Fibroblast of skin of left biceps (primary cell): ENCODE measurements at places on chromosomes 2 and 18.

- DNase-seq, result no peak
Measured at GRCh38 chr18:13614641-13615288, 111.6 kb downstream of the FAM210A start.

GRCh38 chr2:101111917-101112771 lies 39.0 kb downstream of the TBC1D8 start:
- no peak for DNase-seq

DNA sequence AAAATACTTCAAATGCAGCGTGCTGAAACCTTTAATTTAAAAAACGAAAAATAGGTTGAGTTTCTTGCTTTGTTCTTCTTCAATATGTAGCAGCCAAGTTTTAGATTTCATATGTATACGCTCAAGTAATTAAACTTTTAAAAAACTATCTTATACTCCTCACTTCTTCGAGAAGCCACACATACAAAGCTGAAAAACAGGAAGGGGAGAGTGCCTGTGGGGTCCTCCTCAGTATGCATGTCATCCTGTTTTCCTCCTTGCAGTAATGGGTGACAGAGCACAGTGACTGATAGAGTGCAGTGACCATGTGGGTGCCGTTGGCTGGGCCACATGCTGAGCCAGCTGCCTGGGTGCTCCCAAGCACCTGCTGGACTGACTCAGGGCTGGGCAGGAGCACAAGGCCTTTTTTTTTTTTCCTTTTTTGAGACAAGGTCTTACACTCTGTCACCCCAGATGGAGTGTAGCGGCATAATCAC lies 33.3 kb downstream of the UXS1 start:
- no peak for DNase-seq

- DNase-seq, result no peak
Measured at GRCh38 chr2:219155054-219155644, 5.5 kb downstream of the NHEJ1 start.

DNA sequence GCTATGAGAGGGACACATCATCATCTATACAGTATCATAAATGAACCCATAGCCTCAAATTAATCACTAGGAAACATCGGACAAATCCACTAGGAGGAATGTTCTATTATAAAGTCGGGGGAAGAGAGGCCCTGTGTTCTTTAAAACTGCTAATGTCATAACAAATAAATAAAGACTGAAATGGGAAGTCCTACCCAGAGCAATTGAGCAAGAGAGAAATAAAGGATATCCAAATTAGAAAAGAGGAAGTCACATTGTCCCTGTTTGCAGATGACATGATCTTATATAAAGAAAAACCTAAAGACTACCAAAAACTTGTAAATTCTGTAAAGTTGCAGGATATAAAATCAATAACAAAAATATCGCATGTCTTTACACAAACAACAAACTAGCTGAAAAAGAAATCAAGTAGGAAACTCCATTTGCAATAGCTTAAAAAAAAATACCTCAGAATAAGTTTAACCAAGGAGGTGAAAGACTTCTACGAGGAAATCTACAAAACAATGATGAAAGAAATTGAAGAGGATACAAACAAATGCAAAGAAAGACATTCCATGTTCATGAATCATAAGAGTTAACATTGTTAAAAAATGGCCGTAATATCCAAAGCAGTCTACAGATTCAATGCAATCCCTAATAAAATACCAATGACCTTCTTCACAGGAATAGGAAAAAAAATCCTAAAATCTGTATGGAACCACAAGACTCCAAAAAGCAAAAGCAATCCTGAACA lies 30.6 kb downstream of the RTN4 start:
- no peak for DNase-seq

DNA sequence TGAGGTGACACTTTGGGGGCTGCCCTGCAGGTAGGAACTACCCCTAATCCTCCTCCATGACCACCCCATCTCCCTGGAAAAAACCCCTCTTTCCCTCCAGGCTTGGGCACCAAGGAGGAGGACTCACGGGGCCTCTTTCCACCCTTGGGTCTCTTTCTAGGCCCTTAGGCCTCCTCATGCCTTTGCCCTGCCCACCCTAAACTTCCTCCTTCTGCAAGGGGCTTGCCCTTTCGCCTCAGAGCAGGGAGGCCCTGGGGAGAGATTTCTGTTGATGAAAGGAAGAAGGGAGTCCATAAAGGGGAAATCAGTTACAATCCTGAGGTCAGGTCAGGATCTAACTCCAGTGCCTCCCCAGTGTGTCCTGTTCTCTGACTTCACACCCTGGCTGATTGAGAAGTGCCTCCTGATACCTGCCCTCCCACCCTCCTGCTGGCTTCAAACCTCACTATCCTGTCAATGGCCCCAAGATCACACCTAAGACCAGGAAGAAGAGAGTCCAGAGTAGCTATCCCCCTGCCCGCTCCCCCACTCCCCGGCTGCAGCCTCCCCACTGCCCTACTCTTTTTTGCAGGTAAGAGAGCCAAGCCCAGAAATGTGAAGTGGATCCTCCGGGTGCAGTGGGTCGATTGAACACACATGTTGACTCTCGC lies 16.7 kb upstream of the TNS1 start:
- no peak for DNase-seq

- no peak for DNase-seq
Measured at GRCh38 chr18:75304678-75305557, 94.3 kb downstream of the TSHZ1 start.

GRCh38 chr2:122635686-122636085 lies 880.2 kb downstream of the TSN start:
- no peak for DNase-seq

GRCh38 chr2:190535586-190535985 lies 1.1 kb upstream of the NEMP2 start:
- DNase-seq, result no peak

GRCh38 chr2:148819019-148819585 lies 55.9 kb upstream of the KIF5C start:
- no peak for DNase-seq

DNA sequence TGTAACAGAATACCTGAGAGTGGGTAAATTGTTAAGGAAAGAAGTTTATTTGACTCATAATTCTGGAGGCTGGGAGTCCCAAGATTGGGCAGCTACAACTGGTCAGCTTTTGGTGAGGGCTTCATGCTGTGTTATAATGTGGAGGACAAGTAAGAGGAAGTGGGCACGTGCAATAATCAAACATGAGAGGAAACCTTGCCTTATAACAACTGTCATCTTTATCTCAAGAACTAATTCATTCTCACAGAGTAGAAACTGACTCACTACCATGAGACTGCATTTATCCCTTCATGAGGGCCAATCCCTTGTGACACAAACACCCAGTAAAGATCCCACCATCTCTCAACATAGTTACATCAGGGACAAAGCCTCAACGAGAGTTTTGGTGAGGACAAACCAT lies 318.1 kb upstream of the NT5C1B start:
- no peak for DNase-seq

GRCh38 chr2:70785137-70785911 lies 5.1 kb downstream of the FIGLA start:
- no peak for DNase-seq

GRCh38 chr18:49335677-49336076 lies 124.8 kb downstream of the DYM start:
- DNase-seq, result no peak

GRCh38 chr2:201830666-201831065 lies 24.3 kb downstream of the CDK15 start:
- DNase-seq, result no peak

GRCh38 chr2:108194409-108195132 lies 45.2 kb upstream of the SULT1C3 start:
- DNase-seq, result no peak

- DNase-seq, result no peak
Measured at GRCh38 chr2:42079737-42080287, 32.0 kb downstream of the PKDCC start.

DNA sequence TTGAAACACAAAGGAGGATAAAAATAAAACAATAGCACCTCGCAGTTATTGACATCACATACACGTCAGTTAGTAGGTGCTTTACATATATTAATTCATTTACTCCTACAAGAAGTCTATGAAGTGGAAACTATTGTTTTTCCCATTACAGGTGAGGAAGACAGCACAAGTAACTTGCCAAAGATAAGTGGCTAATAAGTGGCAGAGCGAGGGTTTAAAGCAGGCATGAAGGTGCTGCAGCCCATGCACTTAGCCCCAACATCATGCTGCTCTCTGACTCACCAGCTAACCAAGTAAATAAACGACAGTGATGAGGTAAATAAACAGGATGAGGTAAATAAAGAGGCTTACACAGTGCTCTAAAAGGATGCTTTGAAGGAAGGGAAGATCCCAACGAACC lies 498.6 kb upstream of the ZEB2 start:
- no peak for DNase-seq

- no peak for DNase-seq
Measured at GRCh38 chr2:234852941-234853340, 98.9 kb upstream of the SH3BP4 start.

GRCh38 chr2:148675708-148676107 lies 31.2 kb downstream of the EPC2 start:
- DNase-seq, result no peak

DNA sequence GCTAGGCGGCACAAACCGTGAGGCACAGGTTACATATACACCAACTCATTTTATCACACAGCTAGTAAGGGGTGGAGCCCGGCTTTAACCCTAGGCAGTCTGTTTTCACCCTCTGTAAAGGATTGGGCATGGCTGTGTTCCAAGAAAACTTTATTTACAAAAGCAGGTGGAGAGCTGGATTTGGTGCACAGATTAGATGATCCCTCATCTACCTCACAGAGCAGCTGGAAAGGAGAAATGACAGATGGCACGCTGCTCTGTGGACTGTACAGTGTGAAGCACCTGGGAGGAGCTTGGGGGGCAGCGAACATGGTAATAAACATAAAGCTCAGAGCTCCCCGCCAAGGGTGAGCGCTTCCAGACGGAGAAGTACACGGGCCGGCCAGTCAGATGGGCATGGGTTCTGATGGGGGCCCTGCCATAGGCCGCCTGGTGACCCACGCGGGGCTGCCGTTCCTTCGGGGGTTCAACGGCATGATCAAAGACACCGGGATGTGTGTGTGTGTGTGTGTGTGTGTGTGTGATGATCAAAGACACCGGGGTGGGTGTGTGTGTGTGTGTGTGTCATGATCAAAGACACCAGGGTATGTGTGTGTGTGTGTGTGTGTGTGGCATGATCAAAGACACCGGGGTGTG lies 862 bp upstream of the TMEM177 start:
- DNase-seq, result no peak

GRCh38 chr2:38856165-38856564 lies 19.6 kb downstream of the DHX57 start:
- DNase-seq, result no peak

DNA sequence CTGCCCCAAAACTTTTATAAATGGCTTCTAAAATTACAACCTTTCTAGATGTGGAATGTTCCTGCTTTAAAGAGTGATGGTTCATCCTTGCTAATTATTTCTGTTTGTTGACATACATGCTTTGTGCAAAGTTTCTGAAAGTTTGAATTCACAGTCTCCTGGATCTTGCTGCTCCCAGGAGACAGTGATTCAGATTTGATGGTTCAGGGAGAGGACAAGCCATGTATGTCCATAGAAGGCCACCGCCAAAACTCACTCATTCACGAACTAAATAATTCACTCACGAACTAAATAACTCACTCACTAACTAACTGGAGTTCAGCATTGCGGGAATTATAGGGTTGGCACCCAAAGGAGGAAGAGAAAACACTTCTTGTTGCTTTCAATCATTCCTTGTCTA lies 416.5 kb upstream of the ZEB2 start:
- no peak for DNase-seq

GRCh38 chr2:137508739-137509384 lies 455.4 kb upstream of the HNMT start:
- no peak for DNase-seq

- no peak for DNase-seq
Measured at GRCh38 chr2:9984217-9984739, 32.8 kb downstream of the GRHL1 start.

DNA sequence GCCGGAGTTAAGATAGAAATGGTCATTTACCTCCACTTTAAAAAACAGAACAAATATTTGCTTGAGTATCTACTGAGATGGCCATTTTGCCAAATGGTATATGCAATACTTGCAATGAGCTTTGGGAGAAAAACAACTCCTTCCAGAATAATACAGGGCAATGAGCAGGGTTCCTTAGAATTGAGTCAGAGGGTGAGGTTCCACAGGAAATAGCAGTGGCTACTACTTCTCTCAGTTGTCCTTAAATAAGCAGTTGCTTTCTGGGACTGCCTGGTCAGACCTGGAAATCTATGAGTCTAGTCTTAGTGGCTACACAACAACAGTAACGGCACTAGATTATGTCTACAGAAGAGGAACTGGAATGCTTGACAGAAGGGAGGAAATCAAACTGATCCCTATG lies 80.9 kb upstream of the CCDC85A start:
- no peak for DNase-seq

DNA sequence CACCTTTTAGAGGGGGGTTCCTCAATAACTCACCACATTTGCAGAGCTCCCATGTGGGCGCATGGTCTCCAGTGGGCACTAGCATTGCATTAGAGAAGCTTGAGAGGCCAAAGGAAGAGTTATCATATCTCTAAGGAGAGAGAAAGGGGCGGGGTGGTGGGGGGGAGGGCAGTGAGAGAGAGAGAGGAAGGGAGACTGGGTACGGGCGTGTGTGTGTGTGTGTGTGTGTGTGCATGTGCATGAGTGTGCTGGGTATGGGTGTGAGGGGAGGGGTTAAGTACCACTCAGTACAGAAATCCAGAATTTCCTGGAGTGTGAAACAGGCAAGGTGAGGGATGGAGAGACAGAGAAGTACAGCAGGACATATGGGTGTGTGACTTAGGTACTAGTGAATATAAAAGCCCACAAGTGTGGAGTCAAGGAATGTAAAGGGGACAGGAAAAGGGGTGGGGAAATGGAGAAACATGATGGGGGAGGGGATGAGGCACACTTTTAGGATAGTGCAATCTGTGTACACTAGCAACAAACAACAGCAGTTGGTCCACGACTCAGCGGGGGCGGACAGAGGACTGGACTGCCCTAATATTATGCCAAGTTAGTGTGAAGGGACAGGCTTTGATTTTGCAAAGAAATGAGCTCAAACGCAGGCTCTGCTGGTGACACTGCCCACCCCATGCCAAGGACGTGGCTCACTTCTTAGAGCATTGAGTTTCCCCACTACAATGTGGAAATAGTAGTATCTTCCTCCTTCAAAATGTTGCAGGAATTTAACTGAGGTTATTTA lies 91.3 kb downstream of the SPRED2 start:
- DNase-seq, result no peak
